GM12892 (cell line): ENCODE measurements at places on chromosomes 11 and 22.

DNA sequence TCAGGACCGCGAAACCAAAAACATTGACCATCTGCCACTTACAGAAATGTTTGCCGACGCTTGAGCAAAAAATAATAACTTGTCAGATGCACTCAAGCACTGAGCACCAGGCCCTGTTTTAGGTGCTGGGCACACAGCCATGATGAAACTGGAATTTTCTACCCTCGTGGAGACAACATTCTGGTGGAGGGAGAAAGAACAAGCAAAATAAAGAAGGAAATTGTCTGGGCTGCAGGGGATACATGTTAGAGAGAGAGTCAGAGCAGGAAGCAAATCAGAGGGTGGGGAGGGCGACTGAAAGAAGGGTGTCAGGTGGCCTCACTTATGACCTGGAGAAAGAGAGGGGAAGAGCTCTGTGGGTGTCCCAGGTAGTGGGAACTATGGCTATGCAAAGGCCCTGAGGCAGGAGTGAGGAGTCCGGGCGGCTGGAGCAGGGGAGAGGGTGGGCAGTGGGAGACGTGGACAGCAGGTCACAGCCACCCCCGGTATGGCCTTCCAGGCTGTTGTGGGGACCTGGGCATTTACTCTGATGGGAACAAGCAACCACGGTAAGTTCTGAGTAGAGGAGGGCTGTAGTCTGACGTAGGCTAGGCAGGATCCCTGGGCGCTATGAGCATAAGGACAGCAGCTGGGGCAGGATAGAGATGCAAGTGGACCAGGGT lies 78.8 kb downstream of the MYEOV start:
- DNase-seq = no peak

- DNase-seq = no peak
Observed at GRCh38 chr22:17043521-17043920, 35.5 kb upstream of the GAB4 start.

GRCh38 chr11:112225753-112226061 lies 521 bp upstream of the PTS start:
- DNase-seq = no peak

GRCh38 chr11:40877981-40878380 lies 581.5 kb downstream of the LRRC4C start:
- DNase-seq = no peak

GRCh38 chr11:35432464-35432863 lies 13.1 kb upstream of the SLC1A2 start:
- DNase-seq = no peak

DNA sequence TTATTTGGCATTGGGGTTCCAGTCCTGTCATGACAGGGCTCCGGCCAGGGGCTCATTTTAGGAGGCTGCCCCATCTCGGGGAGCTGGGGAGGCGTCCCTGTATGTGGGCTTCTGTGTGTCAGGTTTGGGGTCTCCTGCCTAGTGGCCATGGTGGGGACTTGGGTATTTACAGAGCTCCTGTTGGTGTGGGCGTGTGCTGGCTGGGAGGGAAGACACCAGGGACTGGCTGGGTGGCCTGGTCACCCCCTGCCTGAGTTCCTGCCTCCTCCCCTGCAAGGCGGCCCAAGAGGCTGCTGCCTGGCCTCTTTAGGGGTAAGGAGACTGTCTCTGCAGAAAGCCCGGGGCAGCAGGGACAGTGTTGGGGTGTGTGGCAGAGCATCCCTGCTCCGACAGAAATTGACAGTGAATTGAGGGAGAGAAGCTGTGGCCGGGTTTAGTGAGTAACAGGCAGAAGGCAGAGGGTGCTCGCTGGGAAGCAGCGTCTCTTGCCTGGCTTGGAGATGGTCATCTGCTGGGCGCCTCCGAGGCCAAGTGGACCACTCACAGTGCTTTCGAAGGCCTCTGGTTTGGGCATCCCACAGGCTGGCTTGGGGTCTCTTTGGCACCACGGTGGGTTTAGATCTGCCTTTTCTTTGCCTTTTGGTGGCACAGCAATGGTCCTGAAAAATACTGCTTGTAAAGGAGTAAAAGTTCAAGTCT lies 40.3 kb upstream of the GRAMD4 start:
- no peak for DNase-seq

GRCh38 chr22:38623351-38623750 lies 32.8 kb downstream of the FAM227A start:
- DNase-seq = no peak

GRCh38 chr11:87743007-87743406 lies 432.2 kb downstream of the RAB38 start:
- DNase-seq = no peak

GRCh38 chr11:13341026-13341425 lies 63.4 kb downstream of the BMAL1 start:
- DNase-seq = no peak
